Glutamatergic neuron (in vitro differentiated cells): ENCODE measurements at places on chromosomes 4 and X. TPM values are rescaled to one million over a fixed set of nuclear protein-coding genes. Genes with fewer than 3 reads are reported as not detected.

- H3K36me3 ChIP-seq, result no peaks in the 10 kb centered on the region
- H3K4me3 ChIP-seq, result no peak overlapping the region
- peak overlapping the region; percentile 40 for H3K27ac ChIP-seq
- peaks cover 5% of the 10 kb centered on the region for H3K4me1 ChIP-seq
- no peaks in the 10 kb centered on the region for H3K27me3 ChIP-seq
- no peak for DNase-seq
Measured at GRCh38 chr4:118683513-118683912, 1.7 kb upstream of the METTL14 start.

DNA sequence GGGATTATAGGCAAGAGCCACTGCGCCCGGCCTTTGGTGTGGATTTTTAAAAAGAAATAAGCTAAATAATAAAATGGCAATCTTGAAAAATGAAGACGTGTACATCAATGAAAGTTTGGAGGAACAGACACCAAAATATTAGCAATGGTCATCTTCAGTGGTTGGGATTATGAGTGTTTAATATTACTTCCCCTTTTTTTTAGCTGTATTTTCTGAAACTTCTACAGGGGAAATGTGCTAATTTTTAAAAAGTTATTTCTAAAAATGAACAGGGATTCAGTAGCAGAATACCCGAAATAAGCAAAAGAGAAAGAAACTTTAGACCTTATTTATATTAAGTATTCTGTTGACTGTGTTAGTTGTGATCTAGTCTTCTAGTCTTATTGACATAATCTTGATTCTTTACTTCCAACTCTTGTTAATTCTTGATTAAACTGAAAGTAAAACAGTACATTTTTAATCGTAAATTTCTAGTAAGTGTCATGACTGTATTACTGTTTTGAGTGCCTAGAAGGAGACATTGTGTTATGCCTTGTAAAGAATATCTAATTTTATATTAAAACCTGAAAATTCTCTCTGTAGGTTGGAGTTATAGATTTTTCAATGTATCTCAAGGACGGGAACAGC is 51.3 kb downstream of the RUFY3 start:
- no peak overlapping the region for H3K27ac ChIP-seq
- no peak overlapping the region for H3K4me3 ChIP-seq
- H3K36me3 ChIP-seq, result no peaks in the 10 kb centered on the region
- no peaks in the 10 kb centered on the region for H3K27me3 ChIP-seq
- no peaks in the 10 kb centered on the region for H3K4me1 ChIP-seq

GRCh38 chr4:35970366-35970960 is 273.9 kb downstream of the ARAP2 start:
- no peaks in the 10 kb centered on the region for H3K36me3 ChIP-seq
- no peak overlapping the region for H3K4me3 ChIP-seq
- no peak overlapping the region for H3K27ac ChIP-seq
- H3K27me3 ChIP-seq, result peaks cover 2% of the 10 kb centered on the region
- H3K4me1 ChIP-seq, result no peaks in the 10 kb centered on the region

The CXCL13 gene
- not detected for total RNA-seq

The SRPK3 gene
- not detected for total RNA-seq

The MMRN1 gene
- not detected for total RNA-seq

The SNCA gene
- total RNA-seq, result 15.2 TPM

The MGST2 gene
- total RNA-seq, result 6.9 TPM
